ENCODE measurements at places on chromosomes 12 and 14.
A peak's percentile ranks its signal among the peaks of the same experiment; 100 is the strongest.

DNA sequence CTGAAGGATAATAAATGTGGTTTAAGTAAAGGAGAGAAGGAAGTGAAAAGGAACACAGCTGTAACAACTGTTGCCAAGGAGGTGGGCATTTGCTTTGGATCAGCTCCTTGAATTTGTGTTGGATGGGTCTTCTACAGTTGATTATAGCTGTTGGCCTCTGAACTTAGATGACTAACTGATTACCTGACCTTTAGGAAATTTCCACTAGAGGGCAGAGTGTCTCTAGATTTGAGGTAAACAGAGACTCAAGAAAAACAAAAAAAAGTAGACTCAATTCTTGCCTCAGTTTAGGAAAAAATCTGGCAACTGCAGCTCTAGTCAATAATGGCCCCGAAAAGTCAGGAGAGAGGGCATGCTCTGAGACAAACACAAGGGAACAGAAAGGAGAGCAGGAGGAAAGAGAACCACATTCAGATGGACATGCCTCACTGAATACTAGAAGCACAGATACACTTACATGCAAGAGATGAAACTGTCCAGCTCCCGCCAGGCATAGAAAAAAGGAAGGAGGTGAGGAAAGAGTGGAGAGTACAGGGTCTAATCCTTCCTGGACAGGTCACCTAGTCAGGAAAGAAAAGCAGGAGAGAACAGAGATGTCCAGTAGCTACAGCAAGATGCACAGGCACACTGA lies 20.6 kb downstream of the COX14 start:
- DNase-seq: no peak

DNA sequence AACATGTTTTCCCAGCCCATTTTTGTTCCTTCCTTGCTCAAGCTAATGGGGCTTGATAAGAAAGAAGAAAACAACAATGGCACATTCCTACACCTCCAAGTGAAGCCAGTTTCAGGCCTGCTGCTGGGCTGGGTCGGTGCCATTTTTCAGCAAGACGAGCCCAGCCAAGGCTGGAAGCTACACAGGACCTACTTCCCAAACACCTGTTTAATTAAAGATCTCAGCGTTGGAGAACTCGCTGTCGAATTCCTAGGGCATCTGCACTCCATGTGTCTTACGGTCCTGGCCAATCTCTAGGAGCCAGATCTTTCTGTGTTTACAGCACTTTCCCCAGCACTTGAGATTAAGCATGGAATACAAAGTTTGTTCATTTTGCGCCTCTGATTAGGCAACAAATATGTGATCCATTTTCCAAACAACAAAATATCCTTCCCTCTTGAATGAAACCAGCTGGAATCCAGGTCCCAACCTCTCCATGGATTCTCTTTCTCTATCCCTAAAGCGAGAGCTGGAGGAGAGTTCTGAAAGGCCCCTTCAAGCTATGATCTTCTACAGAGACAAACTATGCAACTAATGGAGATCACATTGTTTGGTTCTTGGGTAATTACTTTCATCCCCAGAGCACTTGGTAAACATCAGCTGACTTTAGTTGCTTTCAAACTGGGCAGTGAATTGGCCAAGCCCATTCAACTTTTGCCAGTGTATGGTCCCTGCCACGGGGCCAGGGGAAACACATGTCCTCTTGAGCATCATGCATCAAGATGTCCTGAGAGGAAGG lies 34.3 kb upstream of the TC2N start:
- no peak for DNase-seq

DNA sequence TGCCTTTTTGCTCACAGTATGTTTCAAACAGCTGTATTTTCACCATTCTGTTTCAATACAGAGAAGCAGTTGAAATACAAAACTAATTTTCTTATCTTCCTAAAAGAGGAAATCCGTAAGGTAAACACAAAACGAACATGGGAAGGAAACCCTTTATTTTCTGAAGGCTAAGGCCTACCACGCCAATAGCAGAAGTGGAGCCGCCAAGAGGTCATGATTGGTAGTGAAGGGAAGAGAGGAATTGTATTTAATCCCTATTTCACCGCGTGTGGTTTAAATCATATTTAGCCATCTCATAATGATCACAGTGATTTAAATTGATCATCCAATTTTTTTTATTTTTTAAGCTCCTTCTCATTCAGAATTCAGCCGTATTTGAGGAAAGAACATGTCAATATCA lies 398.2 kb downstream of the PRKD1 start:
- peak; percentile 10 for DNase-seq

DNA sequence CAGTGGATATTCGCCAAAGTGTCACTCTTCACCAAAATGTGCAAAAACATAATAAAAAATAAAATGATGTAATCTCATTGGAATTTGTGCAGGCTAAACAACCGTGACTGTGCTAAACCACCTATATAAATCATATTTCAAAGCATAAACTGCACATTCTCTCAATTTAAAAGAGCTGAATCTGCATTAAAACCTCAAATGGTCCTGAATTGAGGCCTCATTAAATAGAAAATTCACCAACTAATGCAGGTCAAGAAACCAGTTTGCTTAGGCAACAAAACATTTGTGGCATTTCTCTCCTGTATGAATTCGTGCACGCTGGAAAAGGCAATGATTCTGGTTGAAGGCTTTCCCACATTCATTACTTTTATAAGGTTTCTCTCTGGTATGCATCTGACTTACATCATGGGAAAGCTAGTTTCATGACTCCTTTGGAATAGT lies 80.1 kb upstream of the IFNG-AS1 start:
- no peak for DNase-seq

DNA sequence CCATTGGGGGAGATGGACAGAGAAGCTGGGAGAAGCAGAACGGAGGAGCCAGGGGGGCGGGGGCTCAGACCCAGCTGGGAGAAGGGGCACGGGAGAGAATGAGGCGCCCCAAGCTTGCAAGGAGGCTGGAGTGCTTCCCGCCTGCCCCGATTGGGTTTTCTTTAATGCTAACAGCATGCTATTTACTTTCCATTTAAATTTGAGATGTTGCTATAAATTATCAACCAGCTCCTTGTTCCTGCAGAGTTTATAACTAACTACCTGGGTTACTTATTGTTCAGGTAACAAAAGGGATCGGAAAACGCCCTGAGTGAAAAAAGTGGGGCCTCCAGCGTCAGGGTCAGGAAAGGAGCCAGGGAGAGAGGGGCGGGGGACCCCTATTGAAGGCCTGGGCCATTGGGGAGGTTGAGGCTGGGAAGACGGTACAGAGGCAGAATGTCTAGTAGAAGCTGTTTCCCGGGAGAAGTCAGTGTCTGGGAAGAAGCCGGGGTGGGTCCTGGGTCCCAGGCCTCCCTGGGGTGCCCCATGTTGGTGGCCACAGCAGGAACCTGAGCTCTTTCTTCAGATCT lies 2.5 kb downstream of the HNF1A start:
- DNase-seq: no peak

GRCh38 chr12:34107781-34108404 lies 85.6 kb downstream of the ALG10 start:
- no peak for DNase-seq

DNA sequence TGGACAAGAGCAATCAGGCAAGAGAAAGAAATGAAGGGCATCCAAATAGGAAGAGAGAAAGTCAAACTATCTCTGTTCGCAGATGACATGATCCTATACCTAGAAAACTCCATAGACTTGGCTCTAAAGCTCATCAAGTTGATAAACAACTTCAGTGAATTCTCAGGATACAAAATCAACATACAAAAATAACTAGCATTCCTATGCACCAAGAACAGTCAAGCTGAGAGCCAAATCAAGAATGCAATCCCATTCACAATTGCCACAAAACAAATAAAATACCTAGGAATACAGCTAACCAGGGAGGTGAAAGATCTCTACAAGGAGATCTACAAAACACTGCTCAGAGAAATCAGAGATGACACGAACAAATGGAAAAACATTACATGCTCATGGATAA lies 417.5 kb upstream of the ATP2B1 start:
- DNase-seq: no peak

GRCh38 chr12:11780521-11781101 lies 131.1 kb downstream of the ETV6 start:
- no peak for DNase-seq

- no peak for DNase-seq
These were observed 155.5 kb downstream of the PTCSC3 start for GRCh38 chr14:36021030-36021422.

- no peak for DNase-seq
These were observed 128.3 kb downstream of the AACS start for GRCh38 chr12:125193376-125194152.

GRCh38 chr12:56237552-56237951 lies 7.7 kb downstream of the SLC39A5 start:
- DNase-seq: no peak

DNA sequence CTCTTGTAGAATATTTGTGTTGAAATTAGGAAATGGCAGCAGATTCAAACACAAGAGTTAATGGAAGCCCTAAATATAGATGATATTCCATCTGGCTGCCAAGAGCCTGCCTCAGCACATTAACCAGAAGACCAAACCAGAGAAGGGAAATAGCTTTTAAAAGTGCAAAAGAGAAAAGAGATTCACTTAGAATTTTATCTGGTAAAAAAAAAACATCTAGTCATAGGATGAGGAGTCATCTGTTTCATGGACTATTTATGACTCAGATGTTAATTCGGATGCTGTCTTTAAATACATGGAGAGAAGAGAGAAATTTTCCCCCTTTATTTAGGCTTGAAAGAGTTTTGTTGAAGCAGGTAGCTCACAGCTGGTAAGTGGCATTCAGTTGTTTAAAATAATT lies 201.6 kb upstream of the NUDT4 start:
- no peak for DNase-seq

GRCh38 chr12:9730591-9730990 lies 2.3 kb downstream of the CLECL1 start:
- no peak for DNase-seq

- DNase-seq: no peak
These were observed 69.5 kb upstream of the DIO3 start for GRCh38 chr14:101491841-101492240.

All from BE2C (cell line).